Breast epithelium (tissue), 4 donors: ENCODE measurements at places on chromosomes 12 and 14. TPM values are rescaled to one million over a fixed set of nuclear protein-coding genes. Genes with fewer than 3 reads are reported as not detected.

DNA sequence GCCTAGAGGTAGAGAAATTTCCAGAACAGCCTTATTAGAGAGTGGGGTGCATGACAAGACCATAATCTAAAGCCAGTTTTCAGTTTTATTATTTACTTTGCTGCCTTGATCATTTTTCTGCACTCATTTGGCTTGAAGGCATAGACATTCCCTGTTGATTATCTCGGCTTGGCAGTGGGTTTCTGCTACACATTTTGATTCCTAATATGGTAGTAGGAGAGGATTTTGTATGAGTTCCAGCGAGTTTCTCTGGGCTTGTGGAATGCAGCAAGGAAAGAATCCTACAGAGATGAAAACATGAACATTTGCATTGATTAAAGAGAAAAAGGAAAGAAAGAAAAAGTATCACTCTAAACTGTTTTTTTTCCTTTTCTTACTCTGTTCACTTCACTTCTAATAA, 281.2 kb downstream of the PAWR start:
- H3K27me3 ChIP-seq: no peaks in the 10 kb centered on the region
- H3K36me3 ChIP-seq: no peaks in the 10 kb centered on the region
- no peaks in the 10 kb centered on the region for H3K4me1 ChIP-seq
- H3K27ac ChIP-seq: peak overlapping the region; percentile 79
- DNase-seq: no peak
- no peak overlapping the region for H3K4me3 ChIP-seq

- H3K4me1 ChIP-seq: no peaks in the 10 kb centered on the region
- no peaks in the 10 kb centered on the region for H3K27me3 ChIP-seq
- DNase-seq: no peak
- no peak overlapping the region for H3K4me3 ChIP-seq
- H3K27ac ChIP-seq: no peak overlapping the region
Measured at GRCh38 chr12:104154806-104155205, 16.8 kb upstream of the NFYB start.

GRCh38 chr12:53299101-53299453, 418 bp upstream of the MYG1 start:
- H3K27ac ChIP-seq: peak overlapping the region; percentile 67
- H3K36me3 ChIP-seq: no peaks in the 10 kb centered on the region
- no peaks in the 10 kb centered on the region for H3K27me3 ChIP-seq
- peak overlapping the region; percentile 58 for H3K4me3 ChIP-seq

GRCh38 chr14:77914073-77914721, 114.3 kb downstream of the ADCK1 start:
- no peaks in the 10 kb centered on the region for H3K4me1 ChIP-seq
- H3K4me3 ChIP-seq: no peak overlapping the region

GRCh38 chr14:54348923-54349620, 47.7 kb upstream of the CDKN3 start:
- H3K4me1 ChIP-seq: no peaks in the 10 kb centered on the region
- DNase-seq: no peak
- H3K36me3 ChIP-seq: no peaks in the 10 kb centered on the region
- H3K27ac ChIP-seq: peak overlapping the region; percentile 16

DNA sequence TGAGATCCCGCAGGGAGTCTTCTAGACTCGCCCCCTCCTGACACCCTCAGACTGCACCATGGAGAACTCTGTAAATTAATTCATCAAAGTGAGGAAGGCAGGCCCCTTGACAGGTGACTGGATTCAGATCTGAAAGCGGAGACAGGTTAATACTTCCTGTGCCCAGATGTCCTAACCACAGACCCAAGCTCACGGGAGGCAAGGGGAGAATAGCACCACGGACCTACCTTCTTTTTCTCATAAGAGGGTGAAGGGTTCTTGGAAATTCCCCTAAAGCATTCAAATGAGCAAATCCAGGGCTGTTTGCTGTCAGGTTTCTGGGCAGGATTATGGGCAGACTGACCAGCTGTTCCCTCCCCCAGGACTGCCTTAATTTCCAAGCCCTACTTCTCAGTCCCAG, 170.0 kb downstream of the ZFP36L1 start:
- no peak overlapping the region for H3K27ac ChIP-seq
- DNase-seq: no peak
- no peaks in the 10 kb centered on the region for H3K4me1 ChIP-seq
- no peaks in the 10 kb centered on the region for H3K36me3 ChIP-seq

DNA sequence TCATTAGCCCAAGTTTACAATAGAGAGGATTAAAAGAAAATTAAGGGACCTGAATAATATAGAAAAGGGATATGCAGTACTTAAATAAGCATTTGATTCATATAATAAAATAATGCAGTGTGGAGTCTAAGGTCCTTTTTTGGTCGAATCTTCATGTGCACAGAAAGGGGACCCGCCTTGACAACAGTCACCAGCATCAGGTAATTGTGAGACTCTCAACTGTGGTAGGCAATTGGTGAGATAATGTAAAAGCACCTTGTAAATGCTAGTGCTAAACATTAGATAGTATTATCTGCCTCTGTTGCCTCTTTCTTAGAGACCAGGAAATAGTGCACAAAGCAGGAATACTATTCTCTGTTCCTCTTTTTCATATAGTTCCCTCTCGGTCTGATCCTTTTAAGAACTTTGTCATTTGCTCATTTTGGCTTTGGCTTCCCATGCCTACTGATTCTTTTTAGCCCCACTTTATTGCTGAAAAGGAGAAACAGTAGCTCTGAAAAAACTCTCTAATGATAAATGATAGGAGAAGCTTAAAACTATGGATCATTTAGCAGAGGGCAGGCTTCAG, 17.5 kb downstream of the CHPT1 start:
- H3K4me1 ChIP-seq: no peaks in the 10 kb centered on the region
- DNase-seq: no peak
- H3K4me3 ChIP-seq: no peak overlapping the region
- no peaks in the 10 kb centered on the region for H3K27me3 ChIP-seq
- no peaks in the 10 kb centered on the region for H3K36me3 ChIP-seq

DNA sequence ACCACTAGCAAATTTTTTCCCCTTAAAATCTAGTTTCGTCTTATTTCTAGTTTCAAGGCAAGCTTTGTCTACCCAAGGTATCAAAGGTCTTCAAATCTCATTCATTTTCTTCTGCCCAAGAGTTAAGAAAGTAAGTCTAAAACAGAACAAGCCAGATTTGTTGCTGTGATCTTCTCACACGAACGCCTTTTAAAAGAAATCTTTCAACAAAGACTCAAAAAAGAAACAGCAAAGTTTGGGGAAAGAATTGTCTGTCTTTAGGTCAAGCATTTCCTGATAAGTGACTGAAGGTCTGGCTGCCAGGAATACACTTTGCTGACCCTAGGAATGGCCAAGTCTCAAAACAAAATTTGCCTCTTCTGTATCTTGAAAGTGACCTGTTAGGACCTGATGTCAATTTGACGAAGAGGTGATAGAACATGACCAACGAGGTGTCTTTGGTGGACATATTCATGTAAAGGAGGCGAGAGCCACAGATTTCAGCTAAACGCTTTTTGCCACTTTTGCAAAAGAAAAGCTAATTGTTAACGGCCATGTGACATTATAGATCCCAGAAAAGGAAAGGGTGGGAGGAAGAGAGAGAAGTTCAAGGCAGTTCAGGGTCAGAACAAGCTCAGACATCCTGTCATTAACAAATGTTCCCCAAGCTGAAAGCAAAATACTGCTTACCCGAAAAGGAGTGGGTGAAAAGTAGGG, 1.7 kb downstream of the CDK17 start:
- H3K27me3 ChIP-seq: no peaks in the 10 kb centered on the region
- peak overlapping the region; percentile 98 for H3K27ac ChIP-seq
- H3K4me3 ChIP-seq: peak overlapping the region; percentile 84
- no peak for DNase-seq

Gene SERPINA5
- 20.6 TPM for total RNA-seq

Gene SDR9C7
- not detected for total RNA-seq

Gene TDRD9
- 2.9 TPM for total RNA-seq
